ENCODE measurements at places on chromosomes 6 and 20.

GRCh38 chr20:15612769-15613168 lies 960.5 kb downstream of the KIF16B start:
- DNase-seq, result no peak

GRCh38 chr6:107237992-107238660 lies 122.8 kb upstream of the BEND3 start:
- no peak for DNase-seq

DNA sequence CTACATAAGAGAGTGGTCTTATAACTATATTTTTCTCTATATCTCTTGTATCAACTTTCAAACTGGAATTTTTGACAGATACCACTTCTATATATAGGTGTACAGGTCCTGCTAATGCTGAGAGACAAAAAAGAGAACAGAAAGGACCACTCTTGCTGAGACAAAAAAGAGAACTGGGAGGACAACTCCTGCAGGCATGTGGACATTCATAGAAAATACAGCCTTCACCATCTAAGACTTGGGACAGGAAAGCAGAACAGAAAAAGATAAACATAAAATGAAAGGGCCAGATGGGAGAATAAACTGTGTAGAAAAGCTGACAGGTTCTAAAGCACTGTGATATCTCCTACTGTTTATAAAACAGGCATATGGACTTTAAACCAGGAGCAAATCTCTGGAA lies 541.0 kb upstream of the ADGRB3 start:
- DNase-seq, result no peak

- no peak for DNase-seq
Observed at GRCh38 chr6:158923805-158924498, 76.0 kb downstream of the RSPH3 start.

DNA sequence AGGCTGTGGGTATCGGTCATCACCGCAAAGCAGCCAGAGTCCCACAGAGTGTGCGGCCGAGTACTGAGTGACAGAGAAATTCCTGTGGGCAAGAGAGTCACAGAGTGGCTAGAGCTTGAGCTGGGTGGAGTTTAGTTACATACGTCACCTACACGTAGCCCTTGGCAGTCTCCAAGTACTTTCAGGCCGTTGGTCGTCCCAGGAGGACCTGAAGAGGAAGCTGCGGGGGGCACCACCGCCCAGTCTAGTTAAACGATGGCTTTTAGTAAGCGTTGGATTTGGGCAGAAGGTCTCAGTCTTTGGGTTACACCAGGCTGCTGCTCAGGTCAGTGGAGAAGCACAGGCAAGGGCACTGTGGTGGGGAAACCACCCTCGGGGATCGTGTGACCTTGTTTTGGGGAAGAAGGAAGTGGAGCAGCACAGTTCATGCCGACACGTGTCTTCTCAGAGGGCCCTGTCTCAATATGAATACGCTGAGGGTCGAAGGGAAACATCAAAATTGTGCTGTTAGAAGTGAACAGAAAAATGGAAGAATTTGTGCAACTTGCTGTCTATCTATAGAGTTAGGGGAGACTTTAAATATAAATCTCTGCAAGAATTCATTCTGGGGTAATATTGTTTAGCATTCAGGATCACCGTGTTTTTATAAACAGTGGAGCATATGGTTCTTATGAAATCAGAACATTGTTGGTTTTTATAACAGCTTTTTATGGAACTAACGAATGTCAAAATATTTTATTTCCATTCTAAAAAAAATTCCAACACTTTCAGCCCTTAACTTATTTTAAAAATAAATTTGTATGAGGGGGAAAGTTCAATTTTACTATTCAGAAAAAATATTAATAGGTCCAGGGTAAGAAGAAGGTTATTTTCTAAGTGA lies 28.6 kb downstream of the KIF25 start:
- no peak for DNase-seq

DNA sequence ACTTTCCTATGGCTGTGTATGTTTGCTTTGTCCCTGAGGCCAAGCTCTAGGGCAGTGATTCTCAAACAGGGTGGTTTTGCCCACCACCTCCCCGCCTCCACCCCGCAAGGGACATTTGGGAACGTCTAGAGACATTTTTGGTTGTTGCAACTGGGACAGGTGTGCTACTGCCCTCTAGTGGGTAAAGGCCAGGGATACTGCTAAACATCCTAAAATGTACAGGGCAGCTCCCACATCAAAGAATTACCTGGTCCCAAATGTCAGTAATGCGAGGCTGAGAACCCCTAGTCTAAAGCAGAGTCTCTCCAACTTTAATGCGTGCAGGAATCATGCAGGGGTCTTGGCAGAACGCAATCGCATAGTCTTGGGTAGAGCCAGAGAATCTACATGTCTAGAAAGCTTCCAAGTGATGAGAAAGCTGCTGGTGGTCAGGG lies 5.1 kb downstream of the KCNS1 start:
- DNase-seq, result peak; percentile 57

DNA sequence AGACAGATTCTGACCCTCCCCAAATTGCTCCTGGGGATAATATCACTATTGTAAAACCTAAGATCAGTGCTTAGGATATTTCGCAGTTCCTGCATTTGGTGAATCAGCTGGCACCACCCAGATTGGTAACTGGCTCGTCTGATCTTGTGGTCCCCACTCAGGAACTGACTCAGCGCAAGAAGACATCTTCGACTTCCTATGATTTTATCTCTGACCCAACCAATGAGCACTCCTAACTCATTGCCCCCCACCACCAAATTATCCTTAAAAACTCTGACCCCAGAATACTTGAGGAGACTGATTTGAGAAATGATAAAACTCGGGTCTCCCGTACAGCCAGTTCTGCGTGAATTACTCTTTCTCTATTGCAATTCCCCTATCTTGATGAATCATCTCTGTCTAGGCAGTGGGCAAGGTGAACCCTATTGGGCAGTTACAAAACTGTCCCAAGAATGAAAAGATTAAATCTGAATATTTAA lies 55.7 kb upstream of the PRND start:
- DNase-seq, result peak; percentile 35

GRCh38 chr6:21001736-21002135 lies 467.5 kb downstream of the CDKAL1 start:
- no peak for DNase-seq

DNA sequence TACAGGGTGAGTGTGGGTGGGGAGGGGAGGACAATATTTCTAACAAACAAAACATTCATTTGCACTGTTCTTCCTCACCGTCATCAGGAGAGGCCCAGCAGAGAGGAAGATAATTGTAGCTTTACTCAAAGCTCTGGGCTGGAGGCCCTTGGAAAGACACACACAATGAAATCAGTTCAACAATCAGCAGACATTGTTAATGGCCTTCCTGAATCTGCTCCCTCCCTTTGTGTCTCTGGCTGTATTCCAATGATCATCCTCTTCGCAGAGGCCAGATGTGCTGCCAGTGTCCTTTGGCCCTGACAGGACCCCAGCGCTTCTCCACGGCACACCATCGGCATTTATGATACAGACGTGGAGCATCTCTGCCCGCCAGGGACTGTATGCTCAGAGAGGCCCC lies 44.6 kb upstream of the LRFN2 start:
- DNase-seq, result no peak

GRCh38 chr6:129251669-129252376 lies 368.9 kb downstream of the LAMA2 start:
- DNase-seq, result peak; percentile 34

DNA sequence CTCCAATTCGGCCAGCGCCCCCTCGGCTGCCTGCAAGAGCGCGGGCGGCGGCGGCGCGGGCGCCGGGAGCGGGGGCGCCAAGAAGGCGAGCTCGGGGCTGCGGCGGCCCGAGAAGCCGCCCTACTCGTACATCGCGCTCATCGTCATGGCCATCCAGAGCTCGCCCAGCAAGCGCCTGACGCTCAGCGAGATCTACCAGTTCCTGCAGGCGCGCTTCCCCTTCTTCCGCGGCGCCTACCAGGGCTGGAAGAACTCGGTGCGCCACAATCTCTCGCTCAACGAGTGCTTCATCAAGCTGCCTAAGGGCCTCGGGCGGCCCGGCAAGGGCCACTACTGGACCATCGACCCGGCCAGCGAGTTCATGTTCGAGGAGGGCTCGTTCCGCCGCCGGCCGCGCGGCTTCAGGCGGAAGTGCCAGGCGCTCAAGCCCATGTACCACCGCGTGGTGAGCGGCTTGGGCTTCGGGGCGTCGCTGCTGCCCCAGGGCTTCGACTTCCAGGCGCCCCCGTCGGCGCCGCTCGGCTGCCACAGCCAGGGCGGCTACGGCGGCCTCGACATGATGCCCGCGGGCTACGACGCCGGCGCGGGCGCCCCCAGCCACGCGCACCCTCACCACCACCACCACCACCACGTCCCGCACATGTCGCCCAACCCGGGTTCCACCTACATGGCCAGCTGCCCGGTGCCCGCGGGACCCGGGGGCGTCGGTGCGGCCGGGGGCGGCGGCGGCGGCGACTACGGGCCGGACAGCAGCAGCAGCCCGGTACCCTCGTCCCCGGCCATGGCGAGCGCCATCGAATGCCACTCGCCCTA lies 963 bp downstream of the FOXF2 start:
- no peak for DNase-seq

GRCh38 chr6:107866606-107867301 lies 42.6 kb upstream of the SCML4 start:
- DNase-seq, result peak; percentile 22

GRCh38 chr20:57321142-57321541 lies 8.5 kb upstream of the SPO11 start:
- no peak for DNase-seq

DNA sequence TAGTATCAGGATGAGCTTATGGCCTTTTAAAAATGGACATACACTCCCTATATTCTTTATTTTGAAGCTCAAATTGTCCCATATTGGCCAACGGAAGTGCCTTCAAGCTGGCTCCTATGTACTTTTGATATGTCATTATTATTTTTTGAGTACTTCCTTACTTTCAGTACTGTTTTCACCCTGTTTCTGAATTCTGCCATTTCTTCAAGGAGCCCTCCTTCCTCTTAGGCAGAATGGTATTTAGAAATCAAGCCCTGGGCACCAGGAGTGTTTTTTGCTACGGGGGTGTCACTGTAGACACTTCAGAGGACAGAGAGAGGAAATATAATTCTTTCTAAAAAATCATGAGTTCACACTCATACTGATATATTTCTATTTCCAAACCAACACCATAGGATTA lies 5.5 kb upstream of the MYLK4 start:
- no peak for DNase-seq

- no peak for DNase-seq
Observed at GRCh38 chr20:62358171-62359042, 8.7 kb downstream of the LAMA5 start.

DNA sequence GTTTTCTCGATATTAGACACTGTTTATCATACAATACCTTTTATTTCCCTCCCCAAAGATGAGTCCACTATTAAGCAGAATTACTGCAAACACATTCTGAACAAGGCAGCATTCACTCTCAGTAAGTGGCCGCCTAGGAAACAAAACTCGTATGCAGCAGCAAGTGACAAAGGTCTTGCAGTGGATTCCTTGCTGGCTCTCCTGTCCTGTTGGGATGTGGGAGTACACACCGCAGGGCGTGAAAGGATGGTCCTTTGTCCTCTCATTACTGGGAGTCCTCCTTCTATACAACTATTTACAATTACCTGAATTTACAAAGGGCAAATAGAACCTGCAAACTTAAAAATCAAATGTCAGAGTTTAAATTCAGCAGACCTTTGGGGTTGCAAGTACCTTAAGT lies 16.1 kb downstream of the CTCFL start:
- no peak for DNase-seq

GRCh38 chr6:2966347-2966746 lies 5.0 kb downstream of the SERPINB6 start:
- no peak for DNase-seq

GRCh38 chr6:90895299-90896074 lies 308.6 kb upstream of the MAP3K7 start:
- DNase-seq, result no peak

- DNase-seq, result no peak
Observed at GRCh38 chr20:47922269-47922668, 137.0 kb upstream of the SULF2 start.

- DNase-seq, result no peak
Observed at GRCh38 chr6:149293244-149293643, 24.3 kb upstream of the TAB2 start.

DNA sequence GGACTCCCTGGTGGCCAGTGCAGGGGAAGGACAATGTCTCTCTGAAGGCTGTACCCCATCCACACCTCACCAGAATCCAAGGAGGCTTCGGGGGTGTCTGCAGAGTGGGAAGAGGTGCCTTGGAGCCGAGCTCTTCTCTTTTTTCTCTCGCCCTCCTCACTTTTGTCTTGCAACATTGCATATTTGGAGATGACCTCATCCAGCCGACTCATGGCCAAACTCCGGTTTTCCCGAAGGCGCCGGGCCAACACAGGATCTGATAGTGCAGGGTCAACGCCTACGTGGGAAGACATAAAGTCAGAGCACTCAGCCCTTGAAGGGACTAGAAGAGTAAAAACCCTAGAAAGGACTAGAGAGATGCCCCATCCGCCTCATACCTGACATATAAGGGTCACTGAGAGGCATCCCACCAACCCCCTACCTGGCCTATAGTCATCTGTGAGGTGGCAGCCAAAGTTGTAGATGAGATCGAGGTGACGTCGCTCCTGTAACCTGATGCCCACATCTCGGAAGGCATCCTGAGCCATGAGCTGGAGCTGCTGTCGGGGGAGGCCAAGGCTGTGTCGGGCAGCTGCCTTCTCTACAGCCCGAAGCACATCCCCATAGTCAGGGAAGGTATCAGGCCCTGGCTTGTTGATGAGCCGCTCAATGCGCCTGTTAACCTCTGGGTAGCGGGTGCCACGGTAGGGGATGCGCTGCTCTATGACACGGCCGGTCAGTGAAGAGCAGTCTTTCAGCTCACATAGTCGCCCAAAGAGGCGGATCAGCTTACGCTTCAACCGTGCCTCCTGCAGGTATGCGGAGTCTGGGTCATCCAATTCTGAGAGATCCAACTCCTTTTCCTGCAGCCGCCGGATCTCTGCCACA lies 3.0 kb upstream of the ZBTB22 start:
- no peak for DNase-seq

DNA sequence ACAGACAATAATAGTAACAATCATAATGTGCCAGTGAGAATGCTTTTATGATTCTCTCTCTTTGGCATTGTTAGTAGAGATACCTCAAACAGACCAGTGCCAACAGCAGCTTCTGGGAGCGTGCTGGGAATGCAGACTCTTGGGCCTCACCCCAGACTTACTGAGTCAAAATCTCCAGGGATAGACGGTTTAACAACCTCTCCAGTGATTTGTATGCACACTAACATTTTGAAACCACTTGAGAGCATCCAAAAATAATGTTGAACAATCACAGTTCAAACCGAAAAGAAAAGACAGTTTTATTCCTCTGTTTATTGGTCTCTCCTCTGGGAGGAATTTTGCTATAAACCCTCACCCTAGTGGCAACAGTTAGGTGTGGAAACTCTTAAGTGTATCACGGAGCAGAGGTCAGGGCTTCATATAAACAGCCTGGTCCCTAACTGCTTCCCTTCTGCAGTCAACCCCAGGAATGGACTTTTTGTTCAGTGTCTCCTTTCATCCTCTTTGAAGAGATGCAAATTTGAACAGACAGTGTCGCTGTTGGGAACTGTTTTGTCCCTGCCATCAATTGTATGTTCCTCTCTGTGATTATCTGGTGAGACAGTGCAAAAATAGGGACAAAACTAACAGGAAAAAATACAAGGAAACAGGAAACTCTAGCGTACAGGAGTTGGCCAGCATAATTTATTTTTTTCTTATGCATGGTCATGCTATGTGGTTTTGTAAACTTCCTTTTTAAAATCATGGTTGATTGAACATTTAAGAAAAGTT lies 162.4 kb upstream of the BTBD3 start:
- DNase-seq, result no peak
